Osteocyte (in vitro differentiated cells): ENCODE measurements at places on chromosomes 3 and 15. TPM values are rescaled to one million over a fixed set of nuclear protein-coding genes. Genes with fewer than 3 reads are reported as not detected.
A peak's percentile ranks its signal among the peaks of the same experiment; 100 is the strongest.

DNA sequence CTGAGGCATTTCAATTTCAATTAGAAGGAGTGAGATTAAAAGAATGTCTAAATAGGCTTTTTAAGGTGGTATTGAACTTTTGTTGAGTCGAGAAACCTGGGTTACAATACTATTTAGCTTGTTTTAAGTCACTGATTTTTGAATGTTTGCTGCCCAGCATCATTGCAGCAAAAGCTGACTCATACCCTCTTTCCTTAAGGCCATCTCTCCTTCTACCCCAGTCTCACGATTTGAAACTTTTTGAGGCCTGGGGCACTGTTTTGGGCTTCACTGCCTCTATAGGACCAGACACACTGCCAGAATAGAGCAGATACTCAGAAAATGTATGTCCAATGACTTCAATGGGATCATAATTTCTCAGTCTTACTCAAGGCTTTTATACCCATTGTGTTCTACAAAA lies 319.6 kb upstream of the TGFBR2 start:
- no peak for DNase-seq
- H3K36me3 ChIP-seq = no peaks in the 10 kb centered on the region
- H3K4me1 ChIP-seq = peaks cover 48% of the 10 kb centered on the region

GRCh38 chr3:105598042-105598796 lies 231.5 kb downstream of the ALCAM start:
- H3K4me1 ChIP-seq = peaks cover 26% of the 10 kb centered on the region
- no peaks in the 10 kb centered on the region for H3K27me3 ChIP-seq
- no peak overlapping the region for H3K4me3 ChIP-seq
- no peaks in the 10 kb centered on the region for H3K36me3 ChIP-seq
- H3K27ac ChIP-seq = peak overlapping the region; percentile 16

GRCh38 chr3:134325061-134325705 lies 49.1 kb downstream of the AMOTL2 start:
- H3K36me3 ChIP-seq = peaks cover 2% of the 10 kb centered on the region
- DNase-seq = no peak
- no peak overlapping the region for H3K4me3 ChIP-seq

Gene PLSCR2
- total RNA-seq = not detected in 2 replicates

GRCh38 chr3:30356866-30357753 lies 249.3 kb upstream of the TGFBR2 start:
- H3K27me3 ChIP-seq = no peaks in the 10 kb centered on the region
- peaks cover 43% of the 10 kb centered on the region for H3K4me1 ChIP-seq
- no peaks in the 10 kb centered on the region for H3K36me3 ChIP-seq
- DNase-seq = no peak
- no peak overlapping the region for H3K4me3 ChIP-seq
- peak overlapping the region; percentile 11 for H3K27ac ChIP-seq

DNA sequence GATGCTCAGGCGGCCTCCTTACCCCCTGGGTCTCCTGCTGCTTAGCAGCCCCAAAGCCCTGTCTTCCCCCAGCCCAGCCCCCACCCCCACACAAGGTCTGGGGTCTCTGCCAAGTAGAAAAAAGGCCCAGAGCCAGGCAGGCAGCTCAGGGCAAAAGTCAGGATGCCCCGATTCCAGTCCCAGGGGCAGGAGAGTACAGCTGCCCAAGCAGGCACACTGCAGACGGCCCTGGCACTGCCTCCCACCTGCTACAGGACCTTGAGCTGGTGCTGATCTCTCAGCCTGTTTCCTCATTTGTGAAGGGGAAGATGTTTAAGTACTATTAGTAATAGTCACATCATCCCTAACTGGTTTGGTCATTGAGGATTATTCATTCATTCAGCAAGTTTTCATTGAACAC lies 12.6 kb downstream of the TMEM43 start:
- H3K27me3 ChIP-seq = no peaks in the 10 kb centered on the region
- H3K36me3 ChIP-seq = peaks cover 36% of the 10 kb centered on the region
- no peak for DNase-seq
- peaks cover 9% of the 10 kb centered on the region for H3K4me1 ChIP-seq
- H3K4me3 ChIP-seq = no peak overlapping the region

DNA sequence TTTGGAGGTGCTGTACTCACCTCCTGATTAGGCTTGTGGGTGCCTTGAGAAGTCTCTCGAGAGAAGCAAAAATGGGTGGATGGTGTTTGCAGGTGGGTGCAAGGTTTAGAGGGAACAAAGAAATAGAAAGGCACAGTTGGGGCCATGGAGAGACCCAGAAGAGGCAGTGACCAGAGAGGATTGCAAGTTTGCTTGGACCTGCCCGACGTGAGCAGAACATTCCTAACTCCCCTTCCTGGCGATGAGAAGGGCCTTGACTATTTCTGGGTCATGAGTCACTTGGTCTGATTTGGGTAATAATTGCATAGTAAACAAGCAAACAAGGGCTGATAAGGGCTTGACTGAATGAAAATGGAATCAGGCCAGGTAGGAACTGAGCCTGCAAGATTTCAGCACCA lies 7.0 kb upstream of the CTSH start:
- no peaks in the 10 kb centered on the region for H3K4me1 ChIP-seq
- no peak overlapping the region for H3K27ac ChIP-seq
- H3K27me3 ChIP-seq = peaks cover 56% of the 10 kb centered on the region
- H3K36me3 ChIP-seq = no peaks in the 10 kb centered on the region
- no peak overlapping the region for H3K4me3 ChIP-seq

Gene ANKUB1
- not detected in 2 replicates for total RNA-seq

Gene ARPP21
- 3.5 and 3.7 TPM in 2 replicates for total RNA-seq

DNA sequence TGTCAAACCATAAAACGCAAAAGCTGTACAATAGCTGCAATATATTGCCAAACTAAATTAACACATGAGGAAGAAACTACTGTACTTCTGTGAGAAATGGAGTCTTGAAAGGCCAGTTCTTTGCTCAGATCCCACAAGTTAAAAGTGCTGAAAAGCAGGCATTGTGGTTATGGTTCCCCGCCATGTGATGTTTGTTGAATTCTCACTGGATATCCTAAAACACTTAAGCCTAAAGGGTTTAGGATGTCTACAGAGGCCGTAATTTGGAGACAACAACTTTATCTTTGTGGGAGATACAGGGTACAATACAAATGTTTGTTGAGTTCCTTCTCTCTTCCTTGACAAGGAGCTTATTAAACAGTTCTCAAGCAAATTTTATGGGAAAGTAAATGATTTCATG lies 53.2 kb downstream of the TMEM212 start:
- H3K27me3 ChIP-seq = peaks cover 3% of the 10 kb centered on the region
- H3K4me3 ChIP-seq = no peak overlapping the region
- no peaks in the 10 kb centered on the region for H3K36me3 ChIP-seq
- H3K4me1 ChIP-seq = peaks cover 11% of the 10 kb centered on the region
- no peak overlapping the region for H3K27ac ChIP-seq
